IMR-90 (cell line): ENCODE measurements at places on chromosomes 5 and 9.

- peak; percentile 20 for DNase-seq
These were observed 23.5 kb upstream of the ATG10 start for GRCh38 chr5:81948349-81948748.

- no peak for DNase-seq
These were observed 194.6 kb upstream of the PCSK5 start for GRCh38 chr9:75695921-75696320.

- DNase-seq = peak; percentile 40
These were observed 5.4 kb downstream of the HSPA9 start for GRCh38 chr5:138569782-138570181.

DNA sequence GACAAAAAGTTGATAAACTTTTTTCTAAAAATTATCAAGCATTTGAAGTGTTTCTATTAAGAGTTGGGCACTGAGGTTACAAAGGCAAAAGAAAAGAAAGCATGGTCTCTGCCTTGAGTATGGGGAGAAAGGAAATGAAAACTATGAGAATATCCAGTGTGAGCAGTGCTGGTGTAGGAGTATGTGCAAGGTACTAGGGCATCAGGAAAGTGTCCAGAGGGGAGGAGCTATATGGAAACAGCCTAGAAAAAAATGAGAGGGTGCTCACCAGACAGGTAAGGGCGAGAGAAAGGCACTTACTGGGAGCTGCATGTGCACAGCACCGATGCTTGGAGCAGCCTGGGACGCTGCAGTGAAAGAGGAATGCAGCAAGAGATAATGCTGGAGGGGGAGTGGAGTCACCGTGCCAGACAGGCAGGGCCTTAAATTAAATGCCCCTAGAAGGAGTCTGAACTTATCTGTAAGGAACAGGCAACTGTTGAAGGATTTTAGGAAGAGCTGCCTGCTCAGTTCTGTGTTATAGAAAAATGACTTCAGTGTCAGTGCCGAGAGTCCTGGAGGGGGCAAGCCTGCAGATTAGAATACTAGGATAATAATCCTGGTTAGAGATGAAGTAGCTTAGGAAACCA lies 14.0 kb downstream of the MCC start:
- DNase-seq = no peak

- DNase-seq = no peak
These were observed 4.2 kb upstream of the RNF180 start for GRCh38 chr5:64161420-64161819.

DNA sequence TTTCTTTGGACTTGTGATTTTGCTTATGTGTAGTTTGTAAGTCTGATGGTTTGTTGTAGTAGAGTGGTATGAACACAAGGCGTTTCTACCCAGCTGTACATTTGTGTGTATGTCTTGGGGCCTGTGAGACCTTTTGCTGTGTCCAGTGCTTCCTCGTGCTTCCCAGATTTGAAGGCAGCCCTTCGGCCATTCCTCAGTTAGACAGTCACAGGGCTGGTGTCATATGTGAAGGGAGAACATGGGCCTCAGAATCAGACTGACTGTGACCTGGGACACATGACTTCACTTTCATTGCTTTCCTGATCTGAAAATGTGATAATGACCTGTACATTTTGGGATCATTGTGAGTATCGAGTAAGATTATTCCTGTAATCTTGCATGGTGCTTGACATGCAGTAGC lies 140.0 kb downstream of the TRIO start:
- no peak for DNase-seq

DNA sequence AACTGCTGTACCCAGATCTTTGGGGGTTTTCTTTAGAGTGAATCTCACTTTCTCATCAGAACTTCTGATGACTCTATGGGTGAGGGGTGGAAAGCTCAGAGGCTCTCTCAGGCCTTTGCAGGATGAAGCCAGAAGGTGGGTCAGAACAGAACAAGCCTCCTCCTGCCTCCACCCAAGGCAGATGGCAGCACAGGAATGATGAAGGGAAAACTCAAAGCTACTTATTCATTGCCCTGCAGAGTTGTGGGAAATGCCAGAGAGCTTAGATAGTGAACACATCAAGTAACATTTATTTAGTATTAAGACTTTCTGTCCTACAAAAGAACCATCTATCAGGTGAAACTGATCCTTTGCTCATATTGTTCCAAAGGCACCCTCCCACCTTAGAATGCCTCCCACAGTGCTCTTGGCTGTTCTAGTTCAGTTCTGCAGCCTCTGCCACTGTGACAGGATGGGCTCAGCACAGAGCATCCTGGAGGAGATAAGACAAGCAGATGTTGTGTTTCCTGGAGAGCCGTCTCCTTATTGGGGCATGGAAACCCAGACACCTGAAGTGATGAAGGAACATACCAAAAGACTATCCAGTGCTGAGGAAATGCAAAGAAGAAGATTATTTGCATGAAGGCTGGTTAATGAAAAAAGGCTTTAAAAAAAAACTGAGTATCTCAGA lies 146.6 kb downstream of the ADAMTS12 start:
- DNase-seq = peak; percentile 34

DNA sequence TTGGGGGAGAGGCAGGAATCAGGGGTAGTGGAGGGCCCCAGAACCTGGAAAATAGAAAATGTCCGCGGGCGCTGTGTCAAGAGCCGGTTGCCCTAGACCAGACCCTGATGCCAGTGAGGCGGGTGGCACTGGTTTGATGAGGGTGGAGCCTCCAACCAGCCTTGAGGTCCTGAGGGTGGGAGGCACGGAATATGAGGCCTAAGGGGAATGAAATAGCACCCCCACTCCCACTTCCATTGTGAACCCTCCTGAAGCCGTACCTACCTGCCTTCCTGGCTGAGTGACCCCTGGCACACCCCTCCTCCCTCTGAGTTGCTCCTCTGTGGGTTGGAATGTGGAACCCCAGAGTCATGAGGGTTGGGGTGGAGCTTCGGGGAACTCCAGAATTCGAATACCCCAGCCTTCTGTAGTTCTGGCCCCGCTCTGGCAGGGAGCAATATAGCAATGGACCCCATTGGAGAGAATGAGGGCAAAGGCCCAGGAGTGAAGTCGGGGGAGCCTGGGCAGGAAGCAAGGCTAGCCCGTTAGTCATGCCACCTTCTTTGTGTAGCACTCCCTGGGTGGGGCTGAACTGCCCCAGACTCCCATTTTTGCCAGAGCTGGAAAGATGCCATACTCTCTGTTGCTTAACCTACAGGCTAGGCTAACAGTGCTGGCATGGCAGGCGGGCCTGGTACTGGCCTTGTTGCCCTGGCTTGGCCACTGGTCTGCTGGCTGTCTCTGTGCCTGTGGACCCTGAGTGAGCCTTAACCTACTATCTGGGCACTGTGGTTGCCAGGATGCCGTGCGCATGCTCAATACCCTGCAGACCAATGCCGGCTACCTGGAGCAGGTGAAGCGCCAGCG lies 1.0 kb downstream of the FPGS start:
- DNase-seq = no peak

DNA sequence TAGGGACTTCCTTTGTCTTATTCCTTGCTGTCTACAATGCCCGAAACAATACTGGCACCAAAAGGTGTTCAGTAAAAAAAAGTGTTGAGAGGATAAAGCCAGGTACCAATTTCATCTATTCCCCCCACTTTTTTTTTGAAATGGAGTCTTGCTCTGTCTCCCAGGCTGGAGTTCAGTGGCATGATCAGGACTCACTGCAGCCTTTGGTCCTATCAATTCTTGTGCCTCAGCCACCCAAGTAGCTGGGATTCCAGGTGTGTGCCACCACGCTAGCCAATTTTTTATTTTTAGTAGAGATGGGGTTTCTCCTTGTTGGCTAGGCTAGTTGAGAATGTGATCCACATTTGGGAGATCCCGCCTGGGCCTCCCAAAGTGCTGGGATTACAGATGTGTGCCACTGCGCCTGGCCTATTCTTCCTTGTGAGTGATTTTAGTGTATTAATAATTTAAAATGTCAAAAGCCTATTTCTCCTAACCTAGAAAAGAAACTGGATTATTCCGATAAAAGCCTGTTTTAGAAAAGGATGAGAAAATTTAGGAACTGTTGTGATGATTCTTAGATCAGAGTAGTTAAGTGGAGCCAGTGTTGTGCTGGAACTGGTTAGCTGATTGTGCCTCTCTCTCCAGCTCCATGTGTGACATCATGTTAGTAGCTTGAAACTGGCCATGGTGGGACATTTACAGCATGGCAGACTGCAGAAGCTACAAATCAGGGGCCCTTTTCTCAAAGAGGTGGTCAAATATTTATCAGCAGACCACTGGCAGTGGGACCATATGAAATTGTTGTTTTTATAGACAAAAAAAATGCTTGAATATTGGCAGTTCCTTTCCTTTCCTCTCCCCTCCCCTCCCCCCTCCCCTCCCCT lies 14.3 kb downstream of the CDC42SE2 start:
- DNase-seq = peak; percentile 24

DNA sequence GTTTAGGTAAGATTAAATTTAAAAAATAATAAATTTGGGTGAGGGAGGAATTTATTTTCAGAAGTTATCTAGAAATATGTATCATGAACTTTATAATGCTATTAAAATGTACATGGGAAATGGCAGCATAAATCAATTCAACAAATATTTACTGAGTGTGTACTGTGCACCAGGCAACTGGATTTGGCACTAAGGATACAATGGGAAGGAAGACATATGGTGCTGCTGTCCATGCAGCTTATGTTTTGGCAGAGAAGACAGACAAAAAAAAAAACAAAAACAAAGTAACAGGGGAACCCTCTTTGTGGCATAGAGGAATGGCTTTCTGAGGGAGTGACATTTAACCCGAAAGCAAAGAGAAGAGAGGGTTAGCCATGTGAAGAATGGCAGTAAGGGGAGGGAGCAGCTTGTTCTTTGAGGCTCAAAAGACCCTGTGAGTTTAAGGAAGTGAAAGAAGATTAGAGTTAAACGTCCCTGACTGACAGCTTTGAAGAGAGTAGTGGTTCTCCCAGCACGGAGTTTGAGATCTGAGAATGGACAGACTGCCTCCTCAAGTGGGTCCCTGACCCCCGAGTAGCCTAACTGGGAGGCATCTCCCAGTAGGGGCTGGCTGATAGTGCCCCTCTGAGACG lies 23.9 kb downstream of the CNTRL start:
- DNase-seq = no peak

DNA sequence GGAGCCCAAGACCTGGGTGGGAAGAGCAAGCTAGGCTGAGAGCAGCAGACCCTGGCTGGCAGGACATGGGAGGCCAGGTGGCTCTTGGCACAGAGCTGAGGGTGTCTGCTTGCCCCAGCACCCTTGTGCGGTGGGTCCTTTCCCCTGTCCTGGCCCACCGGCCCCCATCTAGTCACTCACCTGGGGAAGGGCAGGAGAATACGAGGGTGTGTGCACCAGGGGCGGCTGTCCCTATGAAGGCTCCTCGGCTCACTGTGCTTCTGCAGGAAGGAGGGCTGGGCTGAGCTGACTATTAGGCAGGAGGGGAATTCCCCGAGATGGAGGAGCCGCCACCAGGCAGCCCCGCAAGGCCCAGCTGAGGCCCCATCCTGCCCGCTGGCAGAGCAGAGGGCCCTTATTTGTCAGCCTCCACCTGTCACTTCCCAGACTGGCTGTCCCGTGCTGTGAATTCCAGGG lies 6.1 kb upstream of the TNIP1 start:
- peak; percentile 43 for DNase-seq

- DNase-seq = no peak
These were observed 18.1 kb downstream of the GCNT4 start for GRCh38 chr5:75034137-75034739.

GRCh38 chr5:91098541-91098940 lies 284.6 kb downstream of the ARRDC3 start:
- DNase-seq = no peak

GRCh38 chr9:24738421-24738961 lies 192.8 kb upstream of the IZUMO3 start:
- no peak for DNase-seq

- DNase-seq = no peak
These were observed 26.6 kb downstream of the ENHO start for GRCh38 chr9:34496149-34496712.

DNA sequence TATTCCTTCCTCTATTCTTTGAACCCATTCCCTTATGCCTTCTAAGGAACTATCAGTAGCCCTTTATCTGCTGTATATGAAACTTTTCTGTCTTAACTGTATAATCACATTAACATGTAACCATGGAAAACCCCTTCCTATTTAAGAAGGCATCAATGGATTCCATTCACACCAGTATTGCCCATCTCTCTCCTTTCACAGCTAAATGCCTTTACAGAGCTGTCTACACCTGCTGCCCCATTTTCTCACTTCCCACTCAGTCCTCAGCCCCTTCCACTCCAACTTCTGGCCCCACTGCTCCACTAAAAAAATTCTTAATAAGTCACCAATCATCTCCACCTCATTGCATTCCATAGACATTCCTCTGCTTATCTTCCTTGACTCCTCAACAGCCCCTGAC lies 50.8 kb downstream of the SEC61B start:
- no peak for DNase-seq

GRCh38 chr5:139147483-139148087 lies 50.6 kb downstream of the SIL1 start:
- peak; percentile 54 for DNase-seq
